ENCODE measurements at places on chromosomes 6 and 20.

- DNase-seq: no peak
These were observed 41.7 kb upstream of the AIG1 start for GRCh38 chr6:143018955-143019354.

DNA sequence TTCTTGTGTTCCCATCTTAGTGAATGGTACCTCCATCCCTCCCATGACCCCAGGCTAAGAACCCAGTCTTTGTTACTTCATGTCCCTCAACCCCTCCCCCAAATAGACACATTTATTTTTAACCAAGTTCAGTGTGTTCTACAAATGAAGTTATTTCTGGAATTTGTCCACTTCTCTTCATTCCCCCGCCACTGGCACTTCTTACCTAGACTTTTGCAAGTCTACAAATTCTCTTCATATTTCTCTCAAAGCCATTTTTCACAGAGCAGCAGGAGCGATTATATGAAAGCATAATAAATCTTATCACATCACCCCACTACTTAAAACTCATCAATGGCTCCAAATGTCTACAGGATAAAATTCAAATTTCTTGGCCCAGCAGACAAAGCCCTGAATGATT lies 131.4 kb downstream of the BTBD9 start:
- no peak for DNase-seq

- DNase-seq: no peak
These were observed 161.0 kb downstream of the RALGAPA2 start for GRCh38 chr20:20551409-20551808.

DNA sequence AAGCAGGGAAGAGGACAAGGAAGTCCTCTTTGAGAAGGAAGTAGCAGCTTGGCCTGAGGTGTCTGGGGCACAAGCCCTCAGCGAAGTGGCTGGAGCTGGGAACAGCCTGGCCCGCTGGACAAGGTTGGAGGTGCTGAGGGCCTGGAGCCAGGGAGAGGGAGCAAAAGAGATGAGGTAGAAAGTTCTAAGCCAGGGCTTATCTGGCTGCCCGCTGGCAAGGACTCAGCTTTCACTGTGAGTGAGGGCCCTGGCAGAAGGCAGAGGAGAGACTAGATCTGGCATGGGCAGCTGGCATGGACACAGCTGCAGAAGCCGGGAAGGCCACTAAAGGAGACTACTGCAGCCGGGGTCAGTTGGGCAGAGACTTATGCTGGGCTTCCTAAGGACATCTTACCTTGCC lies 21.8 kb upstream of the PCMTD2 start:
- no peak for DNase-seq

- DNase-seq: no peak
These were observed 10.4 kb upstream of the COL10A1 start for GRCh38 chr6:116136373-116136772.

- no peak for DNase-seq
These were observed 17.4 kb upstream of the NCOA3 start for GRCh38 chr20:47484303-47484702.

DNA sequence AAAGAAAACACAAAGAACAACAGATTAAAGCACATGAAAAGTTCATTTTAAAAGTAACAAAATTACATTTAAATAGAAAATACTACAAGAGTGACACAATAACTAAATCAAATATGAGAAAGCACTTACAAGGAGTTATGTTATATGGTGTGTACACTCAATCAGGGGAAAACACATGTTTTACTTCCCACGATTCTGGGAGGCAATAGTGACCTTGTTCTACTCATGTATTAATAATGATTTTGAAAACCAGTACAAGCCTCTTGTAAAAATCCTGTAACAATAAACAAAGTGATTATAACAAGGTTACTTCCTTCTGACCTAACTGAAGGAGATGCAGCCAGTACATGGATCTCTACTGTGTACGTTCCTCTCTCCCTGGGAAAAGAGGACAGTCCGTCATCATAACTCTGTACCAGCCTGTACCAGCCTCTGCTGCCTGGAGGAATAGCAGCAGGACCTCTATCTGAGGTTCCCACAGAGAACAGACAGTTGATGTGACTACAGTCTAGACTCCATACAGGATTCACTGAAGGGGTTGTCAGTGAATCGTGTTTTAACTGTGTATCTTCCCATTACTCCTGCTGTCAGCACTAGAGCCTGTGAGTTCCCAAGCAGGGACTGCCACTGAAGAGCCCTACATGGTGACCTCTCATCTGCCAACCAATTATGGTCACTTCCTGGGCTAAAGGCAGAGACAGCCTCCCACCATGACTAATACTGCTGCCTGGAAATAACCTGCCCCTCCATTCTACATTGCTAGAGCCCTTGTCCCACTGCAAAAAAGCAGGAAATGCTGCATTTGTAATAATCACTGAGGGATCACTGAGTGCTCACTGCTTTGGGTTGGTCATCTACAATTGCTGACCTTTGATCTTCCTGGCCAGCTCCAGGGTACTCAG lies 149.7 kb downstream of the KIF16B start:
- DNase-seq: no peak

GRCh38 chr6:81929828-81930227 lies 177.3 kb upstream of the TENT5A start:
- no peak for DNase-seq

DNA sequence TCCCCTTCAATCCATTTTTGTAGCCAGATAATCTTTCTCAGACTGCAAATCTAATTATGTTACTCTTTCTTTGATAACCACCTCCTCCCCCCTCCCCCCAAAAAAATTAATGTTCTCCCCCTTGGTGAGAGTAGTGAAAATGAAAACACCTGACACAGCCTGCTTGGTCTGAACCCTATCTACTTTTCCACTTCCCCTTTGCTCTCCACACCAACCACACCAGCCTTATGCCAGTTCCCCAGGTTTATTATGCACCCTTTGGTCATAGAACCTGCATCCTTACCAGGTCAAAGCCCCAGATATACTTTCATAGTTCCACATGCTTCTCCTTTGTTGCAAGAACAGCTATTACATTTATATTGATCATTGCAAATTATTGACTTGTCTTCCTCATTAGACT lies 19.4 kb downstream of the PFDN4 start:
- no peak for DNase-seq

Measured in stimulated activated CD8-positive, alpha-beta memory T cell treated with anti-CD3 and anti-CD28 coated beads, Interleukin-4, amount 100 ng/mL, for 24 hours (primary cell).